ENCODE measurements at places on chromosomes 5 and 9.
A peak's percentile ranks its signal among the peaks of the same experiment; 100 is the strongest.

DNA sequence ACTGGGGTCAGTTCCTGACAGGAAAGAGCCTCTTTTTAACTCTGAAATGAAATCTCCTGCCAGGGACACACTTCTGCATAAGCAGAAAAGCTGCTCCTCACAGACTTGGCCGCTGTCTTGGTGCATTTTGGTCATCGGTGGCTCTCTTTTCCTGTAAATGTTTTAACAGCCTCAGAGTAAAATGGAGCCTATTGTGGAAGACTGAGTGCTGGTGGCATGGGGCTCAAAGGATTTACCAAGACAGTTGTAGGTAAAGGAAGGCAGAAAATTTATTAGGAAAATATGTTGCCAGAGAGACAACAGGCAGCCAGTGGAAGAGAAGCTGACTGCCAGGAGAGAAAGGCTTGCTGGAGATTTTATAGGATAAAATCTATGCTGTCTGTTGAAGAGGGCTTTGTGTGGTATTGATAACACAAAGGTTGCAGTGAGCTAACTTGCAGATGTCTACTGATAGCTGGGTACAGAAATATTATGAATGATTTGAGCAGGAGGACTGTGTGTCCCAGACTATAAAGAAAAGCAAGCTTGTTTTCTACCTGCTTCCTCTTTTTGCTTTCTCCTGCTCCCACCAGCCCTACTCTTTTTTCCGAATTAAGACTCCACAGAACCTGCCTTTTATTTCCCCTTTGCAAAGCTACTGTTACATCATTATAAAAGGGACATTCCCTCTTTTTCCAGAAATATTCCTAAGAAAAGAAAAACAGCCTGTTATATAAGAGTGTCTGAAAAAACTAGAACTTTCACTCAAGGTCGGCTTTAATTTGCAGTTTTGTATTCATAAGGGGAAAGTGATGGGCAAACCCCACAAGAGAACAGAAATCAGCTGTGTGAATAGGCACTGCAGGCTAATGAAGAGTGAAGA is 27.9 kb upstream of the IFNA14 start:
- no peak for DNase-seq

GRCh38 chr5:56964173-56964572 is 12.2 kb upstream of the MIER3 start:
- DNase-seq: no peak

GRCh38 chr5:40052808-40053207 is 626.9 kb upstream of the PTGER4 start:
- no peak for DNase-seq

DNA sequence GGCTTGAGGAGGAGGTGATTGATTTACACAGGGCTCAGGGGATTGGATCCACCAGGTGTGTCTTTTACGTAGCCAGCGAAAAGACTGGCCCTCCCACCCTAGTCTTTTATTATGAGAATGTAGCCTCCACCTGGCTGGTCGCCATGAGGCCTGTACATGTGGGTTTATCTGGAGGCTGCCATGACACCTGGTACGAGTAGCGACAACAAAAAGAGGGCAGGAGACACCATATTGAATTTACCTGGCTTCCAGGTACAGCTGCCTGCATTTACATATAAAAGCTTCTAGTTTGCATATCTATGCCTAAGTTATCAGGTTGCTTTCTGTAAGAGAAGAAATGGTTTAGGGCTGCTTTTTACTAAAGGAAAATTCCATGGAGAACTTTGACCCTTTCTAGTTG is 1173.7 kb upstream of the SEMA6A start:
- DNase-seq: no peak

DNA sequence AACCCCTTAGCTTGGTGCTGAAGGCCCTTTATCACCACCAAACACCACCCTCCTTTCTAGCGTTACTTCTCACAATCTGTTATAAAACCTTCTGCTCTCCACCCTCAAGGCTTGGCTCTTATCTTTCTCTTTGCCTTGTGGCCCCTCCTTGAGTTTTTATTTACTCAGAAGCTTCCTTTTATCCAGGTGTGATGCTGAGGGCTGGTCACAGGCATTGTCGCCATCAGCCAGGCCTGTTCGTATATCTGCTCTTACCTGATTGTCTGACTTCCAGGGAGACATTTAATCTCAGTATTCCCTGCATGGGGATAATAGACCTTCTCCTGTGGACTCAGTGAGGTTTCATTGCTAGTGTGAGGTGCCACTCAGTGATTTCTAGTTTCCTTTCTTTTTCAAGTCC is 34.2 kb downstream of the MEGF10 start:
- no peak for DNase-seq

GRCh38 chr5:2756211-2757152 is 5.0 kb upstream of the IRX2 start:
- no peak for DNase-seq

DNA sequence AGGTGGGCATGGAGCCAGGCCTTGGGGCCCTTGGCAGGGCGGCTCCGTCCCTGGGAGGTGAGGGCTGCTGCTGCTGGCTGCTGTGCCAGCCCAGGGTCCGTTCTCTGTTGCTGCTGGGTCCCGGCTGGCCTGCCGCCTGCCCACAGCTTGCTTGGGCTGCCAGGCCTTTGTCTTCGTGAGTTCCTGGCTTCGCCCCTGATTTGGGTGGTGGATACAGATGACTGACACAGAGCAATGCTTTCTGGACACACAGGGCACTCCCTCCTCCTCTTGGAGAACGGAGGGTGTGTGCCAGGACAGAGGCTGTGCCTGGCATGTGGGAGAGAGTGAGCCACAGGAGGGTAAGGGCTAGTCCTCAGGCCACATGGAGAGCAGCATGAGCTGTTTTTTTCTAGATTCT is 166.1 kb downstream of the MACROH2A1 start:
- DNase-seq: no peak

DNA sequence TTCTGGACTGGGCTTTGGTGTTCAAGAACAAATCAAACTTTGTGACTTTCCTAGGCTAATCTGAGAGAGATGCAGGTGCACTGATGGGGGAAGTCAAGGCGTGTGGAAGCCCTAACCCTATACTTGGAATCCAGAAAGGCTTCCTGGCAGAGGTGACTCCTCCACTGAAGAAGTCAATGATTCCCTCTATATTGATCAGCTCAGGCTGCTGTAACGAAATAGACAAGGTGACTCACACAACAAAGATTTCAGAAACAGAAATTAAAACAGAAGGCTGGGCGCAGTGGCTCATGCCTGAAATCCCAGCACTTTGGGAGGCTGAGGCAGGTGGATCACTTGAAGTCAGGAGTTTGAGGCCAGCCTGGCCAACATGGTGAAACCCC is 69.6 kb upstream of the GGTA1 start:
- no peak for DNase-seq

DNA sequence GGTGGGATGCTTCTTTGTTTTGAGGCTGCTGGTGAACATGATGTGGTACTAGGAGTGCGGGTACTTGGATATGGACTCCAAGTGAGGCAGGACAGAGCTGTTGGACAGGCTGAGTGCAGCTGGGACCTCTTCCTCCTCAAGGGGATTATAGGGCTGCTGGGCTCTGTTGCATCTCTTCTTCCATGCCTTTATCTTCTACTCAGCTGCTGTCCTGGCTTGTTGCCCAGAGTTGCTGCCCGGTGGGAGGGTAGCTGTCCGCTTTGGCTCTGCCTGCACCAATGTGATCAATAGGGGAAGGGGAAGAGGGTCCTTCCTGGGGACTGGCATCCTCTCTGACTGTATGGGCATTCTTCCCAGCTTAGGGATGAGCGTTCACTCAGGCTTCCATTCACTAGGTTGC is 1217.9 kb upstream of the ACO1 start:
- no peak for DNase-seq

DNA sequence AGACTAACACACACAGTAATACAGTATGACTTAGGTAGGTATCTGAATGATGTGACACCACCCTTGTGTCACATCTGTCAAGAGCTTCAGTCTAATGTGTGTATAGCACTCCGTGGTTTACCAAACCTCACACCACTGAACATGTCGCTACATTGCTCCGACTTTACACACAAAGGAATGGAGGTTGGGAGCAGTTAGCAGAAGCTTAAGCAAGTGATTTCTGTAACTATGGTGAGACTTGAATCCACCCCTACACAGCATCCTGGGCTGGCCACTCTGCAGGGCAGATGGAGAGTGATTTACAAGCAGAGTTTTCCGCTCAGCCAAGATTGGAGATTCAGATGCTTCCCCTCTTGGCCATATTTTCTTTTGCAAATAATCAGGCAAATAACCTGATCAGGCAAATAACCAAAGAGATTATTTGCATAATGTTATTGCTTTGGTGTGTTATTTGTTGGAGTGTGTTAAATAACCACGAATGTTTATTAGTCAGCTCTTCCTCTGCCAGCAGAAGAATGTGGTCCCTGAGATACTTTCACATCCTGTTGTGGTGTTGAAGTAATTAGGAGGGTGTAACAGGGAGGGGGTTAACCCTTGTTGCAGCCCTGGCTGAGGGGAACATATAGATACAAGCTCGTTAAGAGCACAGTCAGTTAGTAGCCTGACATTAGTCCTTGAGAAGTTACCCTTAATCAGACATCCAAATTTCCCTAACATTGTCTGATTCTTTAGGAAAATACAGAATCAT is 92.8 kb downstream of the SNX18 start:
- DNase-seq: no peak

- no peak for DNase-seq
Measured at GRCh38 chr5:125411744-125412560, 665.5 kb upstream of the ZNF608 start.

GRCh38 chr5:137453483-137454080 is 45.5 kb downstream of the SPOCK1 start:
- peak; percentile 12 for DNase-seq

- DNase-seq: no peak
Measured at GRCh38 chr5:93621327-93621798, 38.3 kb downstream of the NR2F1 start.

DNA sequence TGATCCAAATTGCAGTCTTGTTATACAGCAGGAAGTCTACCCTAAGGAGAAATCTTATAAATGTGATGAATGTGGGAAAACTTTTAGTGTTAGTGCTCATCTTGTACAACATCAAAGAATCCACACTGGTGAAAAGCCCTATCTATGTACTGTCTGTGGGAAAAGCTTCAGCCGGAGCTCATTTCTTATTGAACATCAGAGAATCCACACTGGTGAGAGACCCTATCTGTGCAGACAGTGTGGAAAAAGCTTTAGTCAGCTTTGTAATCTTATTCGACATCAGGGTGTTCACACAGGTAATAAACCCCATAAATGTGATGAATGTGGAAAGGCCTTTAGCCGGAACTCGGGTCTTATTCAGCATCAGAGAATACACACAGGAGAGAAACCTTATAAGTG is 10.4 kb downstream of the ZNF189 start:
- no peak for DNase-seq

DNA sequence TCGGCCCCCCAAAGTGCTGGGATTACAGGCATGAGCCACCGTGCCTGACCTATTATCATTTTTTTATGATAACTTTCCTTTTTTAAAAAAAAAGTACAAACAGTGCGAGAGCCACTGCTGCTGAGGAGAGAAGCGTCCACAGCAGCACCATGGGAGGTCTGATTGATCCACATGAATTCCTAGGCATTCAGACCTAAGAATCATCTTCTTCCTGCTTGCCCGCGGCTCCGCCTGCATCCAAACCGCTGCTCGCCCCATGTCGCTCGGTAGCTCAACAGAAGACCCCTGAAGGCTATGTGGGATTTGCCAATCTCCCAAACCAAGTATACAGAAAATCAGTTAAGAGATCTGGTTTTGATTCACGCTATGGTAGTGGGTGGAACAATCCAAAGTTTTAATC is 102.0 kb downstream of the GABBR2 start:
- DNase-seq: no peak

- no peak for DNase-seq
Measured at GRCh38 chr9:138119202-138120027, 241.8 kb downstream of the CACNA1B start.

DNA sequence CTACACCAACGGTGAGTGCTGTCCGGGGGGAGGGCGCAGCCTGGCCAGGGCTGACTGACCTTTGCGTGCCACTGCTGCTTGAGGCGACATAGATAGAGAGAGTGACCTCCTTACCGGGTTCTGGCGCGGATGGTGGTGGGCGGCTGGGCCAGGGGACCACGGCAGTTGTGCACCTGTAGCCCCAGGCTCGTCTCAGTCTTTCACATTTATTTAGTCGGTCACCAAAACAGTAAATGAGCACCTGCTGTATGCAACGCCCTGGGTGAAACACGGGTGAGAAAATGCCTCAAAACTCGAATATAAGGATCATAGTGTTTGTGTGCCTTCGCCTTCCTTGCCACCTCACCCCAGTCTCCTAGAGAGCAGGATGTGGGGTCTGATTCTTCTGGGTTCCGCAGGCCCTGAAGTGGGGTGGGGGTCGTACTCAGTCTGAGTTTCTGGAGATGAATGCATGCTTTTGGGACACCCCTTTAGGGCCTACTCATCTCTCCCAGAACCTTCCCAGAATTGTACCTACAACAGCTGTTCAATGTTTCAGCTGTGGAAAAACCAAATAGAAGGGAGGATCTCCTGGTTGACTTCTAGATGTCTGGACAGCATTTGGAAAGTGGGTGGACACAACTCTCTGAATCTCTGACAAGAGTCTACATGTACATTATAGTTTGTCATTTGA is 714 bp downstream of the SEC24A start:
- no peak for DNase-seq

DNA sequence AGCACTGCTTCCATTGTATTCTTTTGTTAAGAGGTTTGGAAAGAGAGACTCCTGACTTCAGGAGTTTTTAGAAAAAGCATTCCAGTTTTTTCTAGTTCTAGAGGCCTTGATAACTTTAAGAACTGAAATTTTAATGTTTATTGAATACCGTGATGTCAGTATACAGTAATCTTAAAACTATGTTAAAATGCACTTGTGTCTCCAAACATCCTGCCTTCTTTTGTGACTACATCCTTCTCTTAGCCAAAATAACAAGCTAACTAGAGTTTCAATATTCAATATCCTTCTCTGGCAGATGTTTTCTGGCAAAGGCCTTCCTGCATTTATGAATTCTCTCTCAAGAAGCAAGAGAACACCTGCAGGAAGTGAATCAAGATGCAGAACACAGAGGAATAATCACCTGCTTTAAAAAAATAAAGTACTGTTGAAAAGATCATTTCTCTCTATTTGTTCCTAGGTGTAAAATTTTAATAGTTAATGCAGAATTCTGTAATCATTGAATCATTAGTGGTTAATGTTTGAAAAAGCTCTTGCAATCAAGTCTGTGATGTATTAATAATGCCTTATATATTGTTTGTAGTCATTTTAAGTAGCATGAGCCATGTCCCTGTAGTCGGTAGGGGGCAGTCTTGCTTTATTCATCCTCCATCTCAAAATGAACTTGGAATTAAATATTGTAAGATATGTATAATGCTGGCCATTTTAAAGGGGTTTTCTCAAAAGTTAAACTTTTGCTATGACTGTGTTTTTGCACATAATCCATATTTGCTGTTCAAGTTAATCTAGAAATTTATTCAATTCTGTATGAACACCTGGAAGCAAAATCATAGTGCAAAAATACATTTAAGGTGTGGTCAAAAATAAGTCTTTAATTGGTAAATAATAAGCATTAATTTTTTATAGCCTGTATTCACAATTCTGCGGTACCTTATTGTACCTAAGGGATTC is 43.1 kb downstream of the NDFIP1 start:
- peak; percentile 63 for DNase-seq

GRCh38 chr9:106580546-106580945 is 282.4 kb upstream of the ZNF462 start:
- DNase-seq: no peak
